NCI-H1417 treated with DMSO at 0.1 percent for 48 hours (cell line): ENCODE measurements at places on chromosomes 2 and 18.

DNA sequence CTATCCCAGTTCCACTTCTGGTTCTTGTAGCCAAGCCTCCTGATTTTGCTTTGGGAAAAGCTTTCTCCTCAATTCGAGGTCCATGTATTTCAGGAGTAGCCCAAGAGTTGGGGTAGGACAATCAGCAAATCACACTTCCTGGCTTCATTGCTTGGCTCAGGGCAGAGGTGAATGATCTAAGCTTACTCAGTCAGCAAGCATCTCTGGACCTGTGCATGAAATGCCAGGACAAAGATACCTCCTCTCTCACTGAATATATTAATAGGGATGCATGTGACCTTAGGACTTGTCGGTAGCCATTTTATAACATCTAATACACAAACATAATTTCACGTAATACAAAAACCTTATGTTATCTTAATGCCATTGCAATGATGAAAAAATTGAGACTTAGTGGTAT is 373.1 kb downstream of the TGIF1 start:
- DNase-seq: no peak

DNA sequence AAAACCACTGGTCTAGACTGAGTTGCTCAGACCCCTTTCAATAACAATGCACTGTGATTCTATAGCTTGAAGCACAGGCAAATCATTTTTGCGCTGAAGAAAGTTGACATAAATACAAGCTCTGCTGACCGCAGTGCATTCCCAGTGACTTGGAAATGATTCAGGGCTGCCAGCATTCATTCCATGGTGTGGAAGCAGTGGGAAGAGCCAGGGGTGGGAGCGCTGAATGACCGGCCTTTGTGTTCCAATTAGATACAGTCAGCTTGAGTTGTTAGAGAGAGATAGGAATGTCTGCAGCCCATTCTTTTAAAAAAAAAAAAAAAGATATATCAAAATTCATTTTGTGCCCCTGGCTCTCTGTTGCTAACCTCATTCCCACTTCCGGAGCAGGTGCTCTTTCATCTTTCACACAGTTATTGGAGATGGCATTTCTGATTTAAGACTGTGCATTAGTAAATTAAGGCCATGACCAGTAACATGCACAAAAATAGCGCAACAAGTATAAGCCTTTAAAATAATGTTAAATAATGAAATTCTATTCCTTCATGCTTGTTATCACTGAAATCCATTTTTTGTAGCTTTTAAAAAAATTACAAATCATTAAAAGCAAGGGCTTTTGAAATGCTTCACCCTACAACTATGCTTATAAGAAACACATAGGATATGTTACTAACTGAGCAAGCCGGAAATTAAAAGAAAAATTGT is 59.4 kb upstream of the CTLA4 start:
- DNase-seq: no peak

DNA sequence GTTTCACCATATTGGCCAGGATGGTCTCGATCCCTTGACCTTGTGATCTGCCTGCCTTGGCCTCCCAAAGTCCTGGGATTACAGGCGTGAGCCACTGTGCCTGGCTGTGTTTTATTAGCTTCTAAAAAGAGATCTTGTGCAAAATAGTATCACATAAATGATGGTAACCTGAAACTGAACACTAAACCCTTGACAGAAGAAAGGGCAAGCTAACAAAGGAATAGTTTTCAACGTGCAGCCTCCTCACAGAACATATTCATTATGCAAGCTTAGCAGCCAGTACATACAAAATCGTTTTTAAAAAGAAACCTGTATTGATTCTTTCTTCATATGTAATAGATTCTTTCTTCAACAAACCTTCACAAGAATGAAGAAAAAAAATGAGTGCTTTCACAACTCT is 20.6 kb downstream of the CHN1 start:
- no peak for DNase-seq

DNA sequence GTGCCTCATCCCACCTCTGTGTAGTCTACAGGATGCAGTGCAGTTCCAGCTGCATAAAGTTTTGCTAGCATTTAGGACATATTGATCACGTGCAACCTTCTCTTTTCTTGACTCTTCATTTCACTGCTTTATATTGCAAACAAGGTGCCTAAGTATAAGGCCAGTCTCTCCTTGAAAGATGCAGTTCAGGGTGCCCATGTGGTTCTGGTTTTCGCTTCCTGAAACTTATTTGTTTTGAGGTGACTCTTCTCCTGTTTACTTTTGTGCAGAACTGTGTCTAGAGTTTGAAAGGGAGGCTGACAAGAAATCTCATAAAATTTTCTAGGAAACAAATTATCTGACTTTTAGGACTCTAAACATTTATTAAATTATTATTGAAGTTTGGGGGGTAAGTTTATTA is 189.9 kb downstream of the UBE2E3 start:
- no peak for DNase-seq

DNA sequence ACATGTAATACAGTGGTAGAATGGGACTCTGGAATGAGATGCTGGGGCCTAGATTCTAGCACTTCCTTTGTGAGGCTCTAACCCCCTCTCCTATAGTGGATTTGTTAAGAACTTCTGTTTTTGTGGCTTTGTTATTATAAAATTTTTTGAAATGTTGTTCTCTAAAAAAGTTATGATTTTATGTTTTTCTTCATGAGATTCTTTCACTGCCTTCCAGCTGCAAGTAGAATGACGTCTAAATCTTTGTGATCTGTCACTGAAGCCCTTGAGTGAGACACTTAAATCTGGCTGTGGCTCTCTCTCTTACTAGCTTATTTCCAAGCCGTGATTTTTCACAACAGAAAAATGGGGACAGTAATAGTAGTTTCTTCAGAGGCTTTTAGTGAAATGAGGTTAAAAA is 1.6 kb downstream of the CASP8 start:
- no peak for DNase-seq

- no peak for DNase-seq
Observed at GRCh38 chr2:106030287-106031268, 163.5 kb downstream of the UXS1 start.

- no peak for DNase-seq
Observed at GRCh38 chr2:75142081-75142480, 57.2 kb downstream of the TACR1 start.

DNA sequence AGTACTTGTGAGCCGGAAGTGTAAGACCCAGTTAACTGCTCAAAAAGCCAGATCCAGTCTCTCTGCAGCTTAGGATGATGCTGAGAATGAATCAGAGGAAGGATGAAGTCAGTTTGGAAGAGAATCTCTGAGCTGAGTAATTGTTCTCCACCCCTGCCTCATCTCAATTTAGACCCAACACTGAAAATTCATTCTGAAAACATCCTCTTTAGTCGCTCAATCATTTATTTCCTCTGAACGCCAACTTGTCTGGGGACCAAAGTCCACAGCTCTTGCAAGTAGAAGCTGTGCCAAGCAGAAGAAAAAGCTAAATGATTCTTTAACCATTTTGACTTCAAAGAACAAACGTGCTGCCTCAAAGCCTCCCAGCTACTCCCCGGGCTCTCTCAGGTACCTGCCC is 177.1 kb upstream of the KLHL29 start:
- DNase-seq: no peak

GRCh38 chr2:168090366-168091135 is 156.8 kb downstream of the STK39 start:
- no peak for DNase-seq

DNA sequence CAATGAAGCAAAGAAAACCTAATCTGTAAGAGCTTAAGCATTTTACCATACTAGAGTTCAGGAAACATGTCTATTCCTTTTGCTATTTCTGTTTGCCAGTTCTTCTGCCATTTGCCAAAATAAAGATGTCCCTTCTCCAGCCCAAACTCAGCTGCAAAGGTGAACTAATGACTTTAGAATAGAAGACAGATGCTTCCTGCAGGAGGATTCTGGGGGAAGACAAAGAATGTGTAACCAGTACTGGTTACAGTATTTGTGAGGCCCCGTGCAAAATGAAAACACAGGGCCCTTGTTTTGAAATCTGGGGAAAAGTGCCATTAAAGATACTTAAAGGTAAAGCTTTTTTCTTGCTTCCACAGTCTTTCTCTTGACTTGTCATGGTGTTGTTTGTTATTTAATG is 34.3 kb upstream of the MTX2 start:
- no peak for DNase-seq
